ENCODE measurements at places on chromosomes 6 and 20. TPM values are rescaled to one million over a fixed set of nuclear protein-coding genes. Genes with fewer than 3 reads are reported as not detected.

GRCh38 chr6:30207619-30208295 is 5.4 kb downstream of the TRIM26 start:
- no peaks in the 10 kb centered on the region for H3K4me1 ChIP-seq
- no peaks in the 10 kb centered on the region for H3K36me3 ChIP-seq
- no peaks in the 10 kb centered on the region for H3K27me3 ChIP-seq
- no peak for DNase-seq
- H3K27ac ChIP-seq: peak overlapping the region; percentile 75

- no peaks in the 10 kb centered on the region for H3K27me3 ChIP-seq
- H3K36me3 ChIP-seq: no peaks in the 10 kb centered on the region
- H3K4me1 ChIP-seq: no peaks in the 10 kb centered on the region
- H3K4me3 ChIP-seq: no peak overlapping the region
These were observed 29.8 kb upstream of the SIRT5 start for GRCh38 chr6:13544454-13545186.

GRCh38 chr6:30312676-30313321 is 13.9 kb upstream of the TRIM39 start:
- no peak for DNase-seq
- H3K4me3 ChIP-seq: no peak overlapping the region
- no peaks in the 10 kb centered on the region for H3K27me3 ChIP-seq
- H3K27ac ChIP-seq: no peak overlapping the region
- H3K36me3 ChIP-seq: no peaks in the 10 kb centered on the region
- no peaks in the 10 kb centered on the region for H3K4me1 ChIP-seq

DNA sequence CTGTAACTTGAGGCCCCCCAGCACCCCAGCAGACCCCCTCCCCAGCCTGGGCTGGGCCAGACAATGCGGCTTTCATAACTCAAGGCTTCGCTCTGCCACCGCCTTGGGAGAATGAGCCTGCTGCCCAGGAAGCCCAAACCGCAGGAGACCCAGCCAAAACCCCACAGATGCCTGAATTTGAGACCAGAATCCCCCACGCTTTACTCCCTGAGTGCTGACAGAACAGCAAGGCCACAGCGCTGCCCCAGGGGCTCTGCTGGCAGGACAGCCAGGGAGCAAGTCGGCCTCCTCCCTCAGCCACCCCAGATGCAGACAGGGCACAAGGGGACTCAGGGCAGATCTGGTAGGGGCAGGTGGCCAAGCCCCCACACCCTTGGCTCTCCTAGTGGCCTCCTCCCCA is 2.2 kb downstream of the MDFI start:
- DNase-seq: no peak
- H3K36me3 ChIP-seq: no peaks in the 10 kb centered on the region
- H3K27me3 ChIP-seq: no peaks in the 10 kb centered on the region
- peak overlapping the region; percentile 87 for H3K27ac ChIP-seq

SH3BGRL2 gene
- 54.4 TPM for total RNA-seq

DNA sequence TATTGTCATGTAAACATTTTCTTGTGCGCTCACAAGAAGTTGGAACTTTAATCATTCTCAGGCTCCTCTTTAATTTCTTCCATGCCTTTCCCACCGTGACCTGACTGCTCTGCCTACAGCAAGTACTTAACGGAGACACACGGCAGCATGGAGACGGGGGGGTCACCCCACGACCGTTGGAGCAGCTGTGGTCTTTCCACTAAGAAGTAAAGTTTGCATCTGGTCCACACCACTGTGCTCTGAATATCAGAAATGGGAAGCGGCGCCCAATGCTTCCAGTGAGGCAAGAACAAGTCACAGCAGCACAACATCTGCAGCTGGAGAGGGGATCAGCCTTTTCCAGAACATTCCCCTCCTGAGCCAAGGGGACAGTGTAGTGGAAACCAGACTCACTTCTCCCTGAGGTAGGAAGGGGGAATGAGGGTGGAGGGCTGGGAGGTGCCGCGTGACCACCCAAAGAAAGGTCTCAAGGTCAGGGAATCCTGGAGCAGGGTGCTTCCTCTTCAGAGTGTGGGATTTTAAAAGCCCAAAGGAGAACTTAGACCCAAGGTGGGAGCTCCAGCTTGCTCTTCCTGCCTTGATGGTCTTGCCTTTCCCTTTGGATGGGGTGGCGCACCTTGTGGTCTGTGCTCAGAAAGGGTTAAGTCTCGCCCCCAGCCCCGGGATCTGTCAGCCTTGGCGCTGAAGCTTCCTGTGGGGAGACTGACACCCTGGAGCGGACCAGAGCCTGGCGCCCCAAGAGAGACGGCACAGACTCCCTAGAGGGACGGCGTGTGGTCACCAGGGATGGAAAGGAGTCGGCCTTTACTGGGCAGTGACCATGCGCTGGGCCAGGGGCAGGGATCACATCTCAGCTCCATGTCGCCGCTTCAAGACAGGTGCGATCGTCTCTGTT is 25.6 kb upstream of the SMOC2 start:
- H3K36me3 ChIP-seq: no peaks in the 10 kb centered on the region
- no peak overlapping the region for H3K4me3 ChIP-seq
- no peaks in the 10 kb centered on the region for H3K27me3 ChIP-seq
- no peak for DNase-seq
- no peaks in the 10 kb centered on the region for H3K4me1 ChIP-seq
- peak overlapping the region; percentile 70 for H3K27ac ChIP-seq

DNA sequence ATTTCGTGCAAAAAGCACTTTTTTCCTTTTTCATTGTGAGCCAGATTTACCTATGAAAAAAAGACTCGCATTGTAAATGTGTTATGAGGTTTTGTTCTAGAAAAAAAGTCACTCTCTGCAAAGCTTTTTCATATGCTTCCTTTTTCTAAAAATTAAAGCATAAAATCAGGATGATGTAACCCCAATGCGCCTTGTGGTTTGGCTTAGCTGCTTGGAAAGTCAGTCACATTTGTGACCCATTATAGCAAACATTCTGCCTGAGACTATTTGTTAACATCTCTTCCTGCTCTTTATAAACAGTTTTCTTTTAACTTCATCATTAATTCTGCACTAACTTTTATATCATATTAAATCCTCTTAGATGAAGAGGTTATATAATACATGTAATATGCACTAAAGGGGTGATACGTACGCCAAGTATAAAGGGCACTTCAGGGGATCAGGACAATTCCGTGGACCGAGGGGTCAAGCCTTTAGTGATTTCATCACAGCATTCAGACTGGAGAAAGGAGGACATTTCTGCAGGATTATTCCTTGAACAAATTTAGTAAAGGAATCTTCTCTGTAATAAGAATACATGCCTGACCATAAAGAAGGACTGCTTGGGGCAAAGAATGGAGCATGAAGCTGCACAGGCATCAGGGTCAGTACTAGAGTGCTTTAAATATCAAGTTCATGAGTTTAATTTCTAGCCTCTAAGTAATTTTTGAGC is 48.1 kb upstream of the SMLR1 start:
- no peak for DNase-seq
- no peaks in the 10 kb centered on the region for H3K36me3 ChIP-seq
- H3K27ac ChIP-seq: peak overlapping the region; percentile 14
- H3K4me3 ChIP-seq: peak overlapping the region; percentile 37
- H3K4me1 ChIP-seq: no peaks in the 10 kb centered on the region
